ENCODE measurements at places on chromosomes 4 and X. TPM values are rescaled to one million over a fixed set of nuclear protein-coding genes. Genes with fewer than 3 reads are reported as not detected.

TRAPPC2 gene
- 6.6 TPM for total RNA-seq

SH2D1A gene
- not detected for total RNA-seq

MEPE gene
- not detected for total RNA-seq

USP17L25 gene
- not detected for total RNA-seq

FHIP1A gene
- 0.18 TPM for total RNA-seq

CT83 gene
- not detected for total RNA-seq

STPG2 gene
- total RNA-seq, result not detected

VEGFC gene
- total RNA-seq, result 11.2 TPM

KCNE5 gene
- total RNA-seq, result 0.09 TPM

ETDB gene
- not detected for total RNA-seq

EDNRA gene
- 0.36 TPM for total RNA-seq

HOPX gene
- total RNA-seq, result not detected

KLF8 gene
- total RNA-seq, result not detected

MAGED4 gene
- total RNA-seq, result 11.3 TPM

TCP11X2 gene
- not detected for total RNA-seq

PCDH19 gene
- total RNA-seq, result 0.04 TPM

RAB41 gene
- not detected for total RNA-seq

LEF1 gene
- total RNA-seq, result not detected

CCSER1 gene
- not detected for total RNA-seq

FHDC1 gene
- total RNA-seq, result 0.79 TPM

MMRN1 gene
- not detected for total RNA-seq

RHOXF2B gene
- total RNA-seq, result not detected

ABLIM2 gene
- total RNA-seq, result 3.4 TPM

MAGEA2B gene
- not detected for total RNA-seq

ARMCX1 gene
- total RNA-seq, result 0.51 TPM

PAGE1 gene
- total RNA-seq, result not detected

MUC7 gene
- total RNA-seq, result not detected

MAGEA12 gene
- 0.12 TPM for total RNA-seq

ELF4 gene
- 25.9 TPM for total RNA-seq
